ENCODE measurements at places on chromosomes 1 and 21.
A peak's percentile ranks its signal among the peaks of the same experiment; 100 is the strongest.

DNA sequence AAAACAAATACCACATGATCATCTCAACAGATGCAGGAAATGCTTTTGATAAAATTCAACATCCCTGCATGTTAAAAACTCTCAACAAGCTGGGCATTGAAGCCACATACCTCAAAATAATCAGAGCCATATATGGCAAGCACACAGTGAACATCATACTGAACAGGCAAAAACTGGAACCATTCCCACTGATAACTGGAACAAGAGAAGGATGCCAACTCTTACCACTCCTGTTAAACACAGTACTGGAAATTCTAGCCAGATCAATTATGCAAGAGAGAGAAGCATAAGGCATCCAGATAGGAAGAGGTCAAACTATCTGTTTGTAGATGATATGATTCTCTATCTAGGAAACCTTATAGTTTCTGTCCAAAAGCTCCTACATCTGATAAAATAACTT lies 91.6 kb downstream of the DNAH14 start:
- no peak for DNase-seq

- no peak for DNase-seq
These were observed 13.1 kb downstream of the NR5A2 start for GRCh38 chr1:200040481-200041138.

- DNase-seq = no peak
These were observed 431.0 kb upstream of the USP24 start for GRCh38 chr1:55646181-55646580.

DNA sequence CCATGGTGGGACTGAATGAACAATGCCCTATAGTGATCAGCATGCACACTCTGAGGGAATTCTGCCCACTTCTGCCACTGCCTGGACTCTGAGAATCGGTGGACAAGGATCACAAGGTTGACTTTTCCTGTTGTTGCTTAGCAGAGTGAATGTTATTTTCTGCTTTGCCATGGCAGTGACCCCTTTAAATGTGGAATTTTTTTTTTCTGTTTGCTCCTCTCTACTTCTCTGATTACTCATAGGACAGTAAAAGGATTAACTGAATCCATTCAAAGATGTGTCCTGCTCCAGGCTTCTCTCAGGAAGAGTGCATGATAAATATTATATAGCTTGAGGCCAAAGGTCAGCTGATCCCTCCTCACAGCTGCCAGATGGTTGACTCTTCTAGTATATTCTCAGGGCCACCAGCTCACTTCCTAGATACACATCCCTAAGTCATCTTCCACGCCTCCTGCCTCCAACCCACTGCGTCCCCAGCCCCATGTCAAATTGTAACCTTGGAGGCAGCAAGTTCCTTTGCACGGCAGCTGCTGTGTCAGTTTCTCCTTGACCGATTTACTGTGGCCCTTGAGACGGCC lies 74.0 kb upstream of the RALGPS2 start:
- DNase-seq = no peak

GRCh38 chr1:233166896-233167295 lies 128.6 kb downstream of the PCNX2 start:
- DNase-seq = no peak

GRCh38 chr1:36161641-36162531 lies 5.9 kb downstream of the MAP7D1 start:
- peak; percentile 77 for DNase-seq

DNA sequence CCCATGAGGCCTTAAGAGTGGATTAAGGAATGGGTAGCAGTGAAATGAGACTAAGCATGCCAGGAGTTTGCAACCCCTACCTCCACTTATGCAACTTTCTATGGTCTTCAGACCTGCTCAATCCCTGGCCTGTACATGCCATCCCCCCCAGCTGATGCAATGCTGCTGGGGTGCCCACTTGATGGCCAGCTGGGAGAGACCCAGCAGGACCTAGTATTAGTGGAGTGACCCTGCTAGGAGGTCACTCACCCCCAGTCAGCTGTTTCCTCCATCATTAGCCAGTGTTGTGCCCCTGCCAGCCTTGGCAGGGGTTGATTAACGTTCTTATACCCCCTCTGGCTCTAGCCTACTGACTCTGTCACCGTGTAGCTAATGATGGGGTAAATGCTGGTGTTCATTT lies 236.6 kb downstream of the DYRK1A start:
- DNase-seq = no peak

DNA sequence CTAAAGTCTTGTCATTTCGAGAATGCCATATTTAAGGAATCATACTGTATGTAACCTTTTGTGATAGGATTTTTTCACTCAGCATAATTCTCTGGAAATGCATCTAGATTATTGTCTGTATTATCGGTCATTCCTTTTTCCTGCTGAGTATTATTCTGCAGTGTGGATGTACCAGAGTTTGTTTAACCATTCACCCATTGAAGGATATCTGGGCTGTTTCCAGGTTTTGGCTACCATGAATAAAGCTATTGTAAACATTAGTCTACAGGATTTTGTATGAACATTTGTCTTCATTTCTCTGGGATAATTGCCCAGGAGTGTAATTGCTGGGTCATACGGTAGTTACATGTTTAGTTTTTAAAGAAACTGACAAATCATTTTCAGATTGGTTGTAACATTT lies 61.8 kb downstream of the ATP1A1 start:
- DNase-seq = no peak

DNA sequence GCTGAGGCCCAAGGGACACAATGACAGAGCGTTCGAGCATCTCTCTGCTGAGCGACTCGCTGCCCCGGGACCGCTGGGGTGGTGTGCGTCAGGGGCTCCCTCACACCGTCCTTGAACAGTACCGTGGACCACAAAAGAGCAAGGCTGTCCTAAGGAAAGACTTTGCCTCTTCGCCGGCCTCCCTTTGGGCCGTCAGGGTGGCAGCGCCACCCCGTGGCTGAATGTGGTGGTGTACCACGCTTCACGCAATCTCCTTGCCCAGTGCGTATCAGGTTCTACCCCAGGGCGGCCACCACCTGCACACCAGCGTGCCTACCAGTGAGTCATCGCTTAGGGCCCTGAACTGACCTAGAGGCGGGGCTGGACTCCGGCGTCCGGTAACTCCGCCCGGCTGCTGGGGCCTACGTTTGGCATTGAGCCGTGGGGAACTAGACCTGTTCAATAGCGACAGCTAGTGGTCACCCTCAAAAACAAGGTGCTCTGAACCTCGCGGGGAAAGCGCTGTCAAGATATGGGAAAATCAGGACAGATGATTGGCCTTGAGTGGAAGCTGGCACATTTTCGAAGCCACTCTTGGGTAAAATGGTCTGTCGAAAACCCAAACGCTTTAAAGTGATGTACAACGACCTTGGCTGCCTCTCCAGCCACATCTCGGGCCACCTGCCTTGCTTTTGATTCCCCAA lies 8.1 kb upstream of the TRAF3IP3 start:
- DNase-seq = peak; percentile 82
